K562 (cell line): ENCODE measurements at places on chromosomes 4 and X.

DNA sequence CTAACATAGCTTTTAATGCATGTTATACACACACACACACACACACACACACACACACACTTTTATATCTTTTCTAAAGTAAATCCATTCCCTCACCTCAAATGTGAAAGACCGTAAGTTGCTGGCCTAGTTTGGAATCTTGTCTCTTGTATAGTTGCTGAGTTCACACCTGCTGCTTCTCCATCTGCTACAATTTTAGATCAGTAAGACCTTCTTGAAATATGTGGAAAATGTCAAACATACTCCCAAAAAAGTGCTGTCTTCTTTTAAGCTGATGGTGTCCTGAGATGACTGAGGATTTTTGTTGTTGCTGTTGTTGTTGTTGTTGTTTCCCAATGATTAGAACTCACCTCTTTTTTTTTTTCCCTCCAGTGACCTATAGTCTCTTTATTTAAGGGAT is 121.3 kb downstream of the SNCA start:
- no peak for DNase-seq

DNA sequence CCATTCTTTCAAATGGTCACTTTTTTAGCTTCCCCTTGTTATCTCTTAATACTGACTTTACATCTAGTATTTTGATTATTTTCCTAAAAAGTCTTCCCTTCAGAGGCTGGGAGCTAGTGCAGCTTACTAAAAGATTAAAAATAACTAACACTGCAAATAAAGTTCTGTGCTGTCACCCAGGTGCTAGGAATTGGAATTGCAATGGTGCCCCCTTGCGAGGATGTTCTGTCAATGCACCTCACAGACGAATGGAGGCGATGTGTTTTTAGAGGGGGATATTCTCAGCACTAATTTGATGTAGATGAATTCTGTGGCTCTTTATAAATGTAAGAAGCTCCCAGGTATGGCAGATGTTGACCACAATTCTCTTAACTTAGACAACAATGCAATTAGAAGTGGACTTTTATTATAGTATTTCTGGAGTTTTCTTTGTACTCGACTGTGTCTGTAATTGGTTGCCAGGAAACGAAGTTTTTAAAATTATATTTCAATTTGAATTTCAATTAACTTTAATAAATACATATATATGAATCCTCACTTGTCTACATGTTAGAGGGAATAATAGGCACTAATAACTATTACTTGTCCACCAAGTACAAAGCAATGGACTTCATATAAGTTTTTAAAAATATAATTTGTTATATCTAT is 22.0 kb upstream of the SMIM31 start:
- peak; percentile 66 for DNase-seq

GRCh38 chrX:154308108-154308946 is 12.7 kb downstream of the TKTL1 start:
- DNase-seq, result peak; percentile 67

- DNase-seq, result no peak
Measured at GRCh38 chrX:109831326-109831985, 98.4 kb upstream of the ACSL4 start.

DNA sequence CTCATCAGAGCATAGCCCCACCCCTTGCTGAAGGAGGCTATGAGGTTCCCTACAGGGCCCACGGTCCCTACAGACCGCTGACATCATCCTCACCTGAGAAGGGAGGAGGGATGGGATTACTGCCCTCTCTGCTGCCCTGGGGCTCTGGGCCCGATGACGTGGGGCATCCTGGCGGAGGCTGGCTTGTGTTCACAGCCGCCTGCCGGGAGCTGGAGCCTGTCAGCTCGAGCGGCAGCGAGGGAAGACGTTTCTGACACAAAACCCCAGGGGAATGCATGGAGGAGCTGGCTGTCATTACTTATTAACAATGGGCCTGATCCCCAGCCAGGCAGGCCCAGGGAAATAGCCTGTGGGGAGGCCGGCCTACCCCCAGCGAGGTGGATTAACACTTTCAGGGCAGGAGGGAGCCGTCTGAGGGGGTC is 106.6 kb upstream of the ATP6AP2 start:
- no peak for DNase-seq

GRCh38 chr4:47474799-47475198 is 10.3 kb upstream of the ATP10D start:
- DNase-seq, result no peak

DNA sequence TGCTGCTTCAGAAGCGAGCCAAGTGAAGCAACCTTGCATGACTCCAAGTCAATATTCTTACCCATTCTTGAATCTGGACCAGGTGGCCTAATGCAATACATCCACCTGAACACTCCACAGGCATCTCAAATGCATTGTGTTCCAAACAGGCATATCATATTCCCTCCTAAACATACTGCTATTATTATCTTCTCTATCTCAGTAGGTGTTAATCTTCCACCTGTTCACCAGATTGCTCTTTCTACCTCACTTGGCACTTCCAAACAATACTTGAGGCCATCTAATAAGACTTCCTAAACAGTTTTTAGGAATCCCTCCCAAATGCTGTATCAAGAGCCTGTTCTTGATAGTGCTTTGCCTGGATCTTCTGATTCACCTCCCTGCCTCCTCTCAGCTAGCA is 90.7 kb downstream of the GPRIN3 start:
- no peak for DNase-seq

- DNase-seq, result no peak
Measured at GRCh38 chrX:1686642-1687041, 71.8 kb downstream of the ASMT start.

DNA sequence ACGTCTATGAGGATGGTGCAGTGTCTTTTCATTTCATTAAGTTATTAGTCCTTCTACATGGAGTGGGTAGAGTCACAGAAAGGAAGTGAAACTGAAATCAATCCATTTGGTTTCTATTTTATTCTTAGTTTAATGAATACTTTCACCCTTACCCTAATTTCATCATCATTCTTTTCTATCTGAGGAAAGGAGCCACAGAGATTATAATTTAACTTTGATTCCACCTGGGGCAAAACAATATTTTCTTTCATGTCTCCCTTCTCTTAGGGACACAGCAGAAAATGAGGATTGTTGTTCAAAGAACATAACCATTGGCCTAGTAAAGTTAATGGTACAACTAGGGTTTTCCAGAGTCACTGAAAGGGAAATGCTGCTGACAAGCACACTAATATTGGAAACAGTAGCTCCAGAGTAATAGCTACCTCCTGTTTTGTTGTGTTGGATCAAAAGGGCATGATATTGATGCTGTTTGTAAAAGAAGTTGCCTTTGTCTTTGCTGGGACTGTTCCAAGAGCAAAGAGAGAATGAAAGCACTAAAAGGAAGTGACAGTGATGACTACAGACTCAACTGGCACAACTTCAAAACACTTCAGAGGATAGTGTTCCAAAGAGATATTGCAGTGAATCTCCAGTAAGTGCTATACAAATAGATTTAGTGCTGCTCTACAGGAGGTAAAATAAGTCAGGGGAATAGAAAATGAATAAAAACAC is 247.1 kb upstream of the PITX2 start:
- no peak for DNase-seq

GRCh38 chr4:118752551-118752950 is 67.4 kb downstream of the METTL14 start:
- DNase-seq, result no peak

GRCh38 chrX:10221651-10222050 is 64.9 kb downstream of the CLCN4 start:
- no peak for DNase-seq

- no peak for DNase-seq
Measured at GRCh38 chr4:61723492-61723891, 523.4 kb downstream of the ADGRL3 start.

- no peak for DNase-seq
Measured at GRCh38 chr4:140926672-140927071, 170.5 kb upstream of the TBC1D9 start.
